Activated CD4-positive, alpha-beta memory T cell treated with anti-CD3 and anti-CD28 coated beads for 36 hours (primary cell): ENCODE measurements at places on chromosomes 3 and 15.

DNA sequence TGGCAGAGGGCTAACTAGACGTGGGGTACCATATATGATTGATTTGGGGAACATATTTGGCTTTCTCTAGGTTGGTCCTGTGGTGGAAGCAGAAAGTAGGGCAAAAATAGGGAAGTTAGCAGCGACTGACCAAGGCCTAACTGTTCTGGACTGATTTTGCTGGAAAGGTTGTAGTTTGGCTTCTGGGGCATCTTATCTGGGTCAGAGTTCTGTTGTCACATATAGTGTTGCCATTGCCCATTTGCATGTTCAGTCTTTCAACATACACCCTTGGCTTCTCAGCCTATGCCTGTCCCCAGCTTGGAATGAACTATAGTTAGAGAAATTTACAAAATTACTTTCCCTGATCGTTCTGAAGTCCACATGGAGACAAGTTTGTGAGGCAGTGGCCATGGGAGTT is 426.5 kb downstream of the TBC1D5 start:
- no peak overlapping the region for H3K27ac ChIP-seq
- H3K27me3 ChIP-seq, result no peaks in the 10 kb centered on the region
- H3K4me1 ChIP-seq, result no peaks in the 10 kb centered on the region
- no peak for DNase-seq
- no peak overlapping the region for H3K4me3 ChIP-seq

DNA sequence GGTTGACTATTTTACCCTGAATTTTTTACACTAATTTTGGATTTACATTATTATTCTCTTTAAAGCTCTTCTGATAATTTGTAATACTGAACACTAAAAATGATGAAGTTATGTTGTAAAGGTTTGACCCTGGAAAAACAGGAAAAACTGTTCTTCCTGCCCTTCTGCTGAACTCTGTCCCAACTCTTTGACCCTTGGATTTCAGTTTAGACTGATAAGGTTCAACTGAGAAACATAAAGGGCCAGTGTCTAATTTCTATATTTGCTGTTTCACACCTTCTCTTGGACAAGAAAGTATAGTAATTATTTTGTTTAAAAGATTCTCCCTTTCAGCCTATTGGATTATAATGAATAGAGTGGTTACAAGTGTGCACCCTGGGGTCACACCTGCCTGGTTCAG is 12.8 kb upstream of the TMOD3 start:
- no peak overlapping the region for H3K4me3 ChIP-seq
- no peaks in the 10 kb centered on the region for H3K27me3 ChIP-seq
- no peak for DNase-seq

- no peak for DNase-seq
- peaks cover 2% of the 10 kb centered on the region for H3K27me3 ChIP-seq
- no peak overlapping the region for H3K27ac ChIP-seq
- no peaks in the 10 kb centered on the region for H3K36me3 ChIP-seq
- peaks cover 12% of the 10 kb centered on the region for H3K4me1 ChIP-seq
- H3K4me3 ChIP-seq, result no peak overlapping the region
These were observed 114.6 kb downstream of the AQP9 start for GRCh38 chr15:58252586-58253323.

DNA sequence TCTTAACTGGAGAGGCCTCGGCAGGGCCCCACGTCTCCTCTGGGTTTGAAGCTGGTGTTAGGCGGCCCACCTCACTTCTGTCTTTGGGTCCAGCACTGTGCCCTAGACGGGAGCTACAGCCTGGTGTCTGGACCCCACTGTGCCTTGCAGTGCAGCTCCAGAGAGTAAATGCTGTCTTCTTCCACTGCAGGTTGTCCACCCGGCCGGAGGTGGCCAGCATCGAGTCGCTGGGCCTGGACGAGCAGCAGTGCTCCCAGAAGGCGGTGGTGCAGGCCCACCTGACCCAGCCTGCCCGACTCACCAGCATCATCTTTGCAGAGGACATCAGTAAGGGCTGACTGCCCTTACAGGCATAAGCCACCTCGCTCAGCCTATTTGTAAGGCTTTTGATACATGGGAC is 53.1 kb upstream of the TAMM41 start:
- no peaks in the 10 kb centered on the region for H3K36me3 ChIP-seq
- no peak for DNase-seq
- no peaks in the 10 kb centered on the region for H3K27me3 ChIP-seq
- H3K4me3 ChIP-seq, result no peak overlapping the region
- no peaks in the 10 kb centered on the region for H3K4me1 ChIP-seq

GRCh38 chr3:123605789-123606234 is 21.0 kb upstream of the HACD2 start:
- H3K27ac ChIP-seq, result peak overlapping the region; percentile 16
- H3K36me3 ChIP-seq, result peaks cover 3% of the 10 kb centered on the region
- no peaks in the 10 kb centered on the region for H3K27me3 ChIP-seq
- DNase-seq, result no peak
- H3K4me1 ChIP-seq, result peaks cover 14% of the 10 kb centered on the region

- H3K27ac ChIP-seq, result no peak overlapping the region
- H3K4me1 ChIP-seq, result no peaks in the 10 kb centered on the region
- DNase-seq, result no peak
- H3K36me3 ChIP-seq, result no peaks in the 10 kb centered on the region
- peaks cover 5% of the 10 kb centered on the region for H3K27me3 ChIP-seq
These were observed 114.4 kb downstream of the TPRA1 start for GRCh38 chr3:127475975-127476705.

GRCh38 chr15:32029409-32029861 is 880 bp upstream of the CHRNA7 start:
- no peak for DNase-seq
- H3K36me3 ChIP-seq, result no peaks in the 10 kb centered on the region
- peaks cover 7% of the 10 kb centered on the region for H3K4me1 ChIP-seq
